Left kidney (tissue), 8 donors: ENCODE measurements at places on chromosomes 4 and X.

DNA sequence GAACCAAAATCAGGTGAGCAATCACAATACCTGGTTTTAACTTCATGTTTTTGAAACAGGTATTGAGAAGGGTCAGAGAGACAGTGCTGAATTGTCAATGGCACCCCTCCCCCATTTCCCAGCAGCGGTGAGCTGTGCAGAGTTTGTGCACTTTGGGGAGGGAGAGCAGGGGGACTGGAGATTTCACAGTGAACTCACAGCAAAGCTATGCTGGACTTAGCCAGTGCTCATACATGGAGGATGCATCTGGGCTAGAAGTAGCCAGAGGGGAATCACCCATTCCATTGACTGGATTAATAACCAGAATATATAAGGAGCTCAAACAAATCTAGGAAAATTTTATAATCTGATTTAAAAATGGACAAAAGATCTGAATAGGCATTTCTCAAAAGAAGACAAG lies 612.6 kb downstream of the STPG2 start:
- DNase-seq = no peak

GRCh38 chr4:77861495-77861894 lies 1.1 kb upstream of the MRPL1 start:
- no peak for DNase-seq

DNA sequence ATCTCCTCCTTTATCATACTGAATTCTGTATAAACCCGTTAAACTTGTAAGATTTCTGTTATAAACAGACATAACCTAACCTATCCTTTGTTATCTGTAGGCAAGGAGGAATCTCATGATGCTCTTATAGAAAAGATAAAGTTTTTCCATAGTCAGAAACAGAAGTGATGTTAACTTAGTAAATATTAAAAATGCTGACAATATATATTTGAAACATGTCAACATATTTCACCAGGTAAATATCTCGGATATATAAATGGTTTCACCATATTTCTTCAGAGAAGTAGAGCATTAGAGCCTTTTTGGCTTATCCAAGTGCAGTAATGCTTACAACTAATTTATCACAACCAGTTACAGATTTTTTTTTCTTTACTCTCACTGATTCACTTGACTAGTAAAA lies 625.9 kb downstream of the PDHA2 start:
- no peak for DNase-seq

GRCh38 chr4:183503497-183504063 lies 1.3 kb upstream of the ING2 start:
- DNase-seq = peak; percentile 6

GRCh38 chr4:76009311-76009710 lies 2.0 kb upstream of the CXCL9 start:
- no peak for DNase-seq
